ENCODE measurements at places on chromosomes 7 and 10.

- no peak for DNase-seq
These were observed 58.3 kb downstream of the VCL start for GRCh38 chr10:74056050-74056818.

DNA sequence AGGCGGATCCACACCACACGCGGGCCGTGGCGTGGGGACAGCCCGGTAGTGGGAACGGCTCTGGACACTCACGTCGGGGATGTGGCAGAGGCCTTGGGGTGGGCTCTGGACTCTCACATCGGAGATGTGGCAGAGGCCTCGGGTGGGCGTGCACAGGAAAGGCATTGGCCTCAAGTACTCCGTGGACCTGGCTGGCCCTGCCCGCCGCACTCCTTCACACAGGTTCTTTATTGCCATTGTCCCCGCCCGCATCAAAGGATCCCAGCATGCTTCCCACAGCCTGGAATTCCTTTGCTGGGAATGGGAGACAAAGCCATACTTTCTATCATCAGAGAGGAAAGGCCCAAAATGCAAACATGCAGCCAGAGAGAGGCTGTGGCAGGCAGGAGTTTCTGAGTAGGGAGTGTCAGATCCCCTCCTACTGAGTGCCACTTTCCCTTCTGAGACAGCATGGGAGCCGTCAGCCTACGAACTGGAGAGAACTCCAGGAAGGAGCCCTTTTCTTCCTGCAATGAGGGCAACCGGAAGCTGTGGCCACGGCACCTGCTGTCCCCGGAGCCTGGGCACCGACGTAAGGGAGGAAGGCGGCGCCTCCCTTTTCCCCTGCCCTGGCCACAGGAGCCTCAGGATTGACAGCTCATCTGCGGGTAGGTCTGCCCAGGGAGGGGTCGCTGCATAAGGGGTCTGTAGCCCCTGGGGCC is 51.5 kb downstream of the RBM17 start:
- DNase-seq, result no peak

DNA sequence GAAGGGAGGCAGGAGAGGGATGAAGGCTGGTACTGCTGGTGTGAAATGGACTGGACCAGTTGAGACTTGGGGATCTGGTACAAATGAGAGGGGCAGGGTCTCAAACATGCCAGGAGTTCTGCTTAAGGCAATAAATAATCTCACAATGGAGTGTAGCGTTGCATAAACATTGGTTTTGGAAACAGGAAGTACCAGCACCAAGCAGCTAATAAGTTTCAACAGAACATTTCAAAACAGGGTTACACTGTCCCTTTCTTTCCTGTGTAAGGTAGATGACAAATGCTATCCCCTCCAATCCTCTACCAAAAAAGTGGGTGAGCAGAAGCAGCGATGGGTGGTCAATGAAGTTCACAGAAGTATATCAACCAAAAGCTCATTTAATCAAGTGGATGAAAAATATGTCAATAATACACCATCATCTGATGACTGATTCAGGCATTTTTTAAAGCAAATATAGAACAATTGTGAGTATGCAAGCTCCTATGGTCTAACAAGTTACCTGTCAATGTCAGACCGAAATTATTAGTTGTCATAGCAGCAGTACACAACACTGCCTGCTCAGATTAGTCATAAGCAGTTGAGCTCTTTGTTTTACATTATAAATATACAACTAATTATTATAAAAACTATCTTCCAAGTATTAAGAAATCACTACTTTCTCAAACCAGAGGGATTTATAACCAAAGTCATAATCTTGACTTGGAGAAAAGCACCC is 220.0 kb downstream of the FAM107B start:
- DNase-seq, result no peak

DNA sequence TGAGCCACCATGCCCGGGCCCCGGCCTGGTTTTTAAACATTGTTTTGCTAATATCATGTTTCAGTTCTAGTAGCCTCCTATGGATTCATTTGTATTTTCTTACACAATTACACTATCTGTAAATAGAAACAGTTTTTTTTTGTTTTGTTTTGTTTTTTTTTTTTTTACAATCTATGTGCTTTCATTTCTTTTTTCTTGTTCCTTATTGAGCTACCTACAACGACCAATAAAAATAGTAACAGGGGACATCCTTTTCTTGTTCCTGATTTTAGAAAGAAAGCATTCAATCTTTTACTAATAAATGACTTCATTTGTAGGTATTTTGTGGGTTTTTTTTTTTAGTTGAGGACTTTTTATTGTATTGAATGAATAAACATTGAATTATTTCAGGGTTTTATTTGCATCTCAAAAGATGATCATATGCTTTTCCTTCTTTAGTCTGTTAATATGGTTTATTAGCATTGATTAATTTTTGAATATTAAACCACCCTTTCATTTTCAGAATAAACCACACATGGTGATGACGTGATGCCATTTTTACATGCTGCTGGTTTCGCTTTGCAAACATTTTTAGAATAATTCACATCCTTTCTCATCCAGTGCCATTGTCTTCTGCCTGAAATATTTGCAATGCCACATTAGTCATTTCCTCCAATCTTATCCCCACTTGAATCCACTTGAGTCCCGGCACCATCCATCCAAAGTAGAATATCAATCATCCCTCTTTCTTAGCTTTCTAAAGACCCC is 18.1 kb upstream of the AKR1E2 start:
- DNase-seq, result peak; percentile 19

DNA sequence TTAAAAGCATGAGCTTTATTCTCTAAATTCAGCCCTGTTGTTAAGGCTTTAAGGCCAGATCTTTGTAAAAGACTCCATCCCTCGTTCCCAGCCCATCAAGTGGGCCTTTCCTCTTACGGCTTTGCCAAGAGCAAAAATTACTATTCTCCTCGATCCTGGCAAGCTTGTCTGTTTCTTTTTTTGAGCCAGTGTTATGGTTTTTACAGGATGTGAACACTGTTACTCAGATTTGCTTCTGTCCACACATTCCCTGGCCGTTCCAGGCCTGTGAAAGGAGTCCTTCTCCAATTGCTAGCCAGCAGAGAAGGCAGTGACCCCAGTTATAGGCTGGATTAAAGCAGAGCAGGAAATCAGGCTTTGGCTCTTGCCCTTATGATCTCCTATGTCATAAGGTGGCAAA is 47.0 kb upstream of the EPC1 start:
- DNase-seq, result no peak

GRCh38 chr7:155693826-155694225 is 49.4 kb downstream of the RBM33 start:
- DNase-seq, result no peak

- no peak for DNase-seq
These were observed 23.1 kb downstream of the WNT8B start for GRCh38 chr10:100485801-100486495.

DNA sequence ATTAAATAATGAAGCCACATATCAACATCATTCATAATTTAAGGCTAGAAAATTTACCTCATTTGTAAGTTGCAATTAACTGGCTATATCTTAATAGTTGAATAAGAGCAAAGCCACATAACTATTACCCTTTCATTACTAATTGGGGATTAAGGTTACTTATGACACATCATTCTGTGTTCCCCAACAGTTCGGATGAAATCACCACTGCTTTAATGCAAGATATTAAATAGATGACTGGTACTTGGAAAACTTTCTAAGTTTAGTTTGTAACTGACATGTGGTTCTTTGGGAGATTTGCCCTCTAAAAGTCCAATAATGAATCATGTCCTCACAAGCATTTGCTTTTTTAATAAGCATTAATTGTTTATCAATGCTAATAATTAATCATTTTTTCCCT is 109.1 kb downstream of the MTERF1 start:
- no peak for DNase-seq

DNA sequence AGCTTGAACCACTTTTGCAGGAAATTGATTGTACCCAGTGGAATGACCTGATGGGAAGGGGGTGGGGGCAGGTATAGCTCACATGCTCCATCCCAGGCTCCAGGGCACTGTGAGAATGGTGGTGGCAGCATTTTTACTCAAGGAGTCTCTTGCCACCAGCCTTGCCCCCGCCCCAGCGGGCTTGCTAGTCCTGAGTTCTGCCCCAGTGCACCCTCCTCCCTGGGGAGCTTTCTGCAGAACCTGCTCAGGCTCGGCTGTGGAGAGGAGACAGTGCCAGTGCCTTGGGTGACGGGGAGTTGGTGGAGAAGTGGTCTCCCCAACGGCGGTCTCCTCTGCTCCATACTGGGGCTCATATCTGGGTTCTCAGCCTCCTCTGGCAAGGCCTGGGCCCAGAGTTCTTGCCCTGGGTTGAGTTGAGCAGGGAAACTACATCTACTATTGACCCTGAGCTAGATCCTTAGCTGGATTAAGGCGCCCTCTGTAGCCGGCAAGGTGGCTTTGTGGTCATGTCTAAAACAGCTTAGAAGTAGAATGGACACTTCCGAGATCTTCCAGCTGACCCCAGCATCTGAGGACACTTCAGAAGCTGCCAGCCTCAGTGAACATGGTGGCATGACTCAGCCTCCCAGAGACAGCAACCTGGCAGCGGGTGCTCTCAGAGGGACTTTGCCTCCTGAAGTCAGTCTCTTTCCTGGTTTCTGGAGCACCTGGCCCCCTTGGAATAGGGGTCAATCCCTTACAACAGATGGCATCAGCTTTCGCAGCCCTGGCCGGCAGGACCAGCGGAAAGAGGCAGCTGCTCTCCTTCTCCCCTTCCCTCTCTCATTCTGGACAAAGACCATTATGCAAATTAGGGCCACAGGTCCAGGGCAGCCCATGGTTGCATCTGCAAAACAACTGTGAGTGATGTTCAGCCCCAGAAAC is 363.4 kb upstream of the MKI67 start:
- no peak for DNase-seq

DNA sequence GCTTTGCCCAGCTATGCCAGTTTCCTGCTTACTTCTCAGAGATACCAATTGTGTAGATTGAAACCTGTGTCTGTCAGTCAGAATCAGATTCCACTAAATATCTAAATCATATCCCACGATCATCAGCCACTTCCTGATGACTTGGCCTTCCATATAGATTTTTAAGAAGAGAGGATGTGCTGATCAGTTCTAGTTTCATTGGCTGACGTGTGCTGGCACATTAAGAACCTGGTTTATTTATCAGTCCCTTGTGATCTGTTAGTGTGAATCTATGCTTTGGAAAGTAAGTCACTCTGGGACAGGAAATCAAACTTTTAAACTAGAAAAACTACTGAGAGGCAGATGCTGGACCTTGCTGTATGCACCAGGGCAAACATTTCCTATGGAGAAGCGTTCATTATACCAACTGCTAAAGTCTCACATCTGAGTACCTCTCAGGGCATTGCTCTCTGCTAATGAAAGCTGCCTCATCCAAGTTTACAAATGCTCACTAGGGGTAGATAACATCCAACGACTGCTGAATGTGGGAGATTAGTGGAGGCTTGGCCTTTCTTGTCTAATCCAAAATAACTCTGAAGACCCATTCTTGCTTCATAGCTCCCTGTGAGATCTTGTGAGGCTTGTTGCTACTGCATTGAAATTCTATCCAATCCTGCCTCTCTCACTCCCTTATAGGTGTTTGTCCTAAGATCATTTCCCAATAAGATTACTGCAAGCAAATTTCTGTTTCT is 109.1 kb downstream of the ARL4A start:
- DNase-seq, result no peak

GRCh38 chr10:84155521-84155920 is 16.2 kb downstream of the GHITM start:
- no peak for DNase-seq

DNA sequence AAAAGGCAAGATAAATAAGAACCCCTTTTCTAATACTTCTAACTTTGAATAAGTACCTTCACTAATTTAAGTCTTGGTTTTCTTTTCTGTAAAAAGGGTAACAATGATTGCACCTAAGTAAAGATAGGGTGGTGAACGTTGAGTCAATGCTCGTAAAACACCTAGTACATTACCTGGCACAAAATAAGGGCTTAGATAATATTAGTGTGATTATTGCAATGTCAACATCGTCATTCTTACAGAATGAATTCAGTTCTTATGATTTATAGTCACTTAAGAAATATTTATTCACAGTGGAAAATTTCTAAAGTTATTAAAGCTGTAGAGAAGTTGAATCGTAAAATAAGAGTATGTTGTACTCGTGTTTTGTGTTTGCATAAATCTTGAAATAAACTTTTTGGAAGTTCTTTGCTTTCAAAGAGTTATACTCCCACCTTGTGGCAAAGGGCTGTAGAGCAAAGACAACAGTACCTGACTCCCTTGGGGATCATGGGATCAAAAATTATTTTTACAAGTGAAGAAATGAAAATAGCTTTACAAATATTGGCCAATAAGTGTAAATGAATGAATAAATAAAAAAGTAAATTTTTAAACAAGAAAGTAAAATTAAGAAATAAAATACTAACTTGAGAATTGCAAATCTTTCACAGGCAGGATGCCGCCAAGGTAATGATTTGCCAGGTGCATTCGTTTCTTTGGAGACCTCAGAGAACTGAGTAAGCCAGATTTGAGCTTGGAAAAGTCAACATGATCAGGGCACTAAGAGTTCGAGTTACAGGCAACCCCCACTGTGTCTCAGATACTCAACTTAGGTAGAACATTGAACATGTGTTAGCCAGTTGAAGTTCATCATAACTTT is 285.8 kb upstream of the CACNA2D1 start:
- DNase-seq, result no peak

- no peak for DNase-seq
These were observed 407.1 kb downstream of the NEBL start for GRCh38 chr10:20489961-20490360.

GRCh38 chr10:99560277-99561126 is 27.8 kb downstream of the NKX2-3 start:
- no peak for DNase-seq

DNA sequence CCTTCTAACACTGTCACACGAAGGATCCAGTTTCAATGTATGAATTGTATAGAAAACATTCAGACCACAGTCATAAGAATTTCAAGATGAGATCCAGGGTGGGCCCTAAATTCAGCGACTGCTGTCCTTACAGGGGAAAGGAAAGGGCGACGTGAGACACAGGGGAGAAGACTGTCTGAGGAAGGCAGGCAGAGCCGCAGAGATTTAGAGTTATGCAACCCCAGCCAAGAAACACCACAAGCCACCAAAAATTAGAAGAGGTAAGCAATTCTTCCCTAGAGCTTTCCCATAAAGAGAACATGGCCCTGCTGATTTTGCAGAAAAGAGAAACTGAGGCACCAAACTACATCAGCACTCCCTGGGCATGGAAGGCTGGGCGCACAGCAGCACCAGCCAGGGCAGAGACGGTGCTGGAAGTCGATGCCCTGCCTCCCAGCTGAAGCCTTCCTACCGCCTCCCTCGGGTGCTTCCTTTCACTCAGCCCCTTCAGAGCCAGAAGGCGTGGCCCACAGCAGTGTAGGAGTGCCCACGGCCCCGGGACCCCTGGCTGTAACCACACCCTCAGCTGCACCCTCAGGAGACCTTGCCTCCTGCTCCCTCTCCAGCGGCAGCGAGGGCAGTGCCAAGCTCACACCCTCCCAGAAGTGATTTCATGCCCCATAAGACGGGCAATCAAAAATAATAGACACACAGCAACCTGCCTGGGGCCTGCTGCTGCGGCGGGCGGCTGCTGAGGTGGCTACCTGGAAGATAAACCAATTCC is 81.0 kb upstream of the LRRC4 start:
- no peak for DNase-seq
